T-helper 2 cell (primary cell): ENCODE measurements at places on chromosomes 7 and 10.

DNA sequence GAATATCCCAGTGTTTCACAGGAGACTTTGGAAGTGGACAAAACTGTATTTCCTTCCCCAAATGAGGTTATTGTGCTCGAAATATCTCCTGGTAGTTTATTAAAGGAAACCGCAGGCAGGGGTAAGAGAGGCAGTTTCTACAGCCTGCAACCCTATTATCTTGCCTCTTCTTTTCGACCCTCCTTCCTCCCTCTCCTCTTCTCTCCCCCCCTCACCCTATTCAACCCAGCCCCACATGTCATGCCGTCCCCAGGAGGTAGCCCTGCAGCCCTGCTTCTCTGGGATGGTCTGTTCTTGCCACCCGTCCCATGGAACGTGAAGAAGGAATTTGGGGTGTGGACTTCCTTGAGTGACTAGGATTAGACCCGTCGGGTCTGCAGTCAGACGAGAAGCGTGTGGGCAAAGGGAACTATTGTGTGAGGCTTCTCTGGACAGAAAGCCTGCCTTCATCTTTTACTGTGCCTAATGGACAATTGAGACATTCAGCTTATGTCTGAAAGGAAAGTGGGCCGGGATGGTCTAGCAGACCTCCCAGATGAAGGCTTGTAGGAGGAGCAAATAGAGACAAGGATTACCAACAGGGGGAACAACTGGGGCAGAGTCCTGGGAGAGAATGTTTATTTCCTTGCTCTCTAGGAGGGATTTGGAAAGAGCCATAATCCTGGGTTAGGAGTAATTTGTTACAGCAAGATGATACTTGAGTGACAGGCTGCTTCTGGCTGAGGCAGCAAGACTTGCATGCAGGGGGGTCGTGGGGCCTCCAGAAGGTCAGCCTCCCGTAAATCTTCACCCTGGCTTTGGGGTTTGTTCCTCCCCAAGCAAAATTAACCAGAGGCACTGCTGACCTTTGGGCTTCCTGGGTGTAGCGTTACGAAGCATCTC is 77.8 kb downstream of the TCF7L2 start:
- no peak for DNase-seq

GRCh38 chr10:75191821-75192568 is 18.6 kb upstream of the VDAC2 start:
- no peak for DNase-seq

DNA sequence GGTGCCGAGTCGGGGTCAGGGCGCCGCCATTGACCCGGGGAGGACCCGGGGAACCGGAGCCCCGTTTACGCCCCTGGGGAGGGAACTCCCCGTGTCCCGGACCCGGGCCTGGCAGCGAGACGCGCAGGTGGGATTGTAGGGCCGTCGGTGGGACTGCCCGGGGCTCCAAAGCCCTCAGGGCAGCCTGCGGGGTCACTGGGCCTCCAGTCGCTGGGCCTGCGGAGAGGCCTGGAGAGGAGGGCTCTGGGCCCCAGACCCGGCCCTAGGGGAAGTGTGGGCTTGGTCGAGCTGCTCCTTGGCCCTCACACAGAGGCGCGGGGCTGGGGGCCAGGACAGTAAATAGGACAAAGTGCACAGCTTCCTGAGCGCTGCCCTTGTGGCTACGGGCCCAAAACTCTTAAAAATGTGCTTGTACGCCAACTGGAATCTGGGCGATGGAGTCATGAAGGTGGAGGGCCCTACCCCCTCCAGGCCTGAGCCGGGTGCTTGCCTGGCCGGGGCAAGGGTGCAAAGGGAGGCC is 657 bp downstream of the ECHDC3 start:
- no peak for DNase-seq

- peak; percentile 88 for DNase-seq
These were observed 76.3 kb upstream of the CUX1 start for GRCh38 chr7:101740981-101741725.

GRCh38 chr10:112394475-112394875 is 20.6 kb downstream of the ACSL5 start:
- no peak for DNase-seq

- no peak for DNase-seq
These were observed 3.2 kb downstream of the RSU1 start for GRCh38 chr10:16814012-16814411.

DNA sequence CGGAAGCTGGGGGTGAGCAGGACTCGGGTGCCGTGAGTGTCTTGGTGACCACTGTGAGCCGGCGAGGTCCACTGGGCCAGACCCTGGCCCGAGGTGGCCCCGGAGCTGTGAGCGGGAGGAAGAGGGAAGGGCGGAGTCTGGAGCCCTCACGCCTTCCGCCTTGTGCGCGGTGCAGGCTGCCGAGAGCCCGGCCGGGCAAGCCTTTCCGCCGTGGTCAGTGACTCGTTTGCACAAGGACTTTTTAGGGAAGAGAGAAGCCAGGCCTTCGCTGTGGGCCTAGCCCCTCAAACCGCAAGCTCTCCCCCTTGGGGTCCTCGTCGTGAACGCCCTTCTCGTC is 40.9 kb upstream of the ZNF32 start:
- DNase-seq = no peak

GRCh38 chr10:3503299-3503698 is 281.7 kb downstream of the KLF6 start:
- DNase-seq = no peak

DNA sequence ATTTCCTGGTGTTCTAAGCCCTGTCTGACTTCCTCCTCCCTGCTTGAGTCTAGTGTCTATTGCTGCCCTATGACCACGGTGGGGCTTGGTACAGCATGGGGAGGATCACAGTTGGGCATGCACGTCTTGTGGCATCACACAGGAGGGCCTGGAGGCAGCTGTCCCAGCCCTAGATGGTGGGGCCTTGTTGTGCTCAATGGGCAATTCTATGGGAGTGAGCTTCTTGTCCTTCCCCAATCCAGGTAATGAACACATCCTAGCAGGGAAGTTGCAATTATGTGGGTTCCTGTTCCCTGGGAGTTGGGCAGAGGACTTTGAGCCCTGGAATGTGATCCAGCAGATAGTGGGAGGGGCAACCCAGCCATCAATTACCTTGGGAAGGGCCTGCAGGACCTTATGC is 10.8 kb upstream of the FAM3C start:
- no peak for DNase-seq

- DNase-seq = no peak
These were observed 736.9 kb downstream of the PARD3 start for GRCh38 chr10:34078017-34078744.

DNA sequence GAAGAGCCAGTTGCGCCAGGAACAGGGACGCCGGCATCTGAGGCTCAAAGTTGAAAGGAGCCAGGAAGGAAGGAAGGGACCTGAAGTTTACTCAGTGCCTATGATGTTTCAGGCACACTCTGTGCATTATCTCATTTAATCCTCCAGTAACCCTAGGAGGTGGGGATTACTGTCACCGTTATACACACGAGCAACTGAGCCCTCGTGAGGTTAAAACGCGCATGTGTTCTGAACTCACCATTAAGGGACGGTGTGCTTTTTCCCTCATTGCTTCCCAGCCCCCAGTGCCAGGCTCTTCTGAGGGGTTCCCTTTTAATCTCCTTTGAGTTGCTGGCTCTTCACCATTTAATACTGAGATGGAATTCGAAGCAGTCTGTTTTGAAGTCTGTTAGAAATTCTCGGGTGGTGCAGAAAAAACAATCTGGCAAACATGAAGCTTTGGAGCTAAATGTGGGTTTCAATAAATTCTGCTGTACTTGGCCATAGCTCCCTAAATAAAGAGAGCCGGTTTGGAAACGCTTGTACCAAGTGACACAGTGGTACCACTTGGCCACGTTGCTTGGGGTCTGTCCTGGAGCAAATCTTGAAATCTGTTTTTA is 102.2 kb downstream of the TAX1BP1 start:
- no peak for DNase-seq

GRCh38 chr7:124649397-124650014 is 116.1 kb downstream of the GPR37 start:
- no peak for DNase-seq
